ENCODE measurements at places on chromosomes 13 and 19.

GRCh38 chr19:47099576-47100050 is 14.0 kb downstream of the ZC3H4 start:
- DNase-seq = no peak

DNA sequence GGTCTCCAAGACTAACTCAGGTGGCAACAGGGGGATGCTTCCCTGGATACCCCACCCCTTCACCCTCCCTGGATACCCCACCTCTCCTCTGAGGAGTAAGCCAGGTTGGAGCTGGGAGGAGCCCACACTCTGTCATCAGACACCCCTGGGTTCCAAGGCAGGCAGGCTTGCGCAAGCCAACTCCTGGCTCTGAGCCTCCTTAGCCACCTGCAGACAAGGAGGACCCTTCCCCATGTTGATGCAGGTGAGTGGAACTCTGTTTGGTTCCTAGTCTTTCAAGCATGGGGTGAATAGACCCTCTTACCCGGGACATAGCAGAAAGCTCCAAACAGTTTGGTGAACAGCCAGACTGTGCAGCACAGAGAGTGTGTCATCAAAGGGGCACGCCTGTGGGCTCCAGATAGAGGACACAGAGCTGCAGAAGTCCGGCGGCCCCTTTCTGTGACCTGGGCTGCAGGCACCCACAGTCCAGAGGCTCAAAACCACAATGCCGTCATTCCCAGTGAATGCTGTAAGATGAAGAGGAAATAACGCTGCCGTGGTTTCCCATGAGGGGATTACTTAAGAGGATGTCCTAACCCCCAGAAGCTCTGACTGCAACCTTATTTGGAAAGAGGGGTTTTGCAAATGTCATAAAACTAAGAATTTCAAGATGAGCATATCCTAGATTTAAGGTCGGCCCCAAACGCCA is 12.1 kb upstream of the HAS1 start:
- DNase-seq = no peak

DNA sequence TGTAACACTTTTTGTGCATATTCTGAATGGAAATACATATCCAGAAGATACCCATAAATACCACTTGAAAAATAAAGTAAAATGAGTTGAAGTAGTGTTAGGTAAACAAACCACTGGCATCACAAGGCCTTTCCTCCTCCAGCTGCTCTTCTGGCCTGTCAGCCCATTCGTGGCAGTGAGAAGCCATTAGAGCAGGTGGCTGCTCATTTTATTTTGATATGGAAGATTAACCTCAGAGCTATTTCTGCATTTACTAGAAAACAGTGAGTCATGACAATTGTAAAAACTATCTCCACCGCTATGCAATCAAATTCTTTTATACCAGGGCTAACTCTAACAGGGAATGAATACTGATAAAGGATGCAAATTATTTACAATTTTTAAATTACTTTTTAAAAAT is 2898.1 kb downstream of the PCDH9 start:
- DNase-seq = no peak

- DNase-seq = no peak
Observed at GRCh38 chr13:74301258-74301935, 167.2 kb upstream of the KLF12 start.

DNA sequence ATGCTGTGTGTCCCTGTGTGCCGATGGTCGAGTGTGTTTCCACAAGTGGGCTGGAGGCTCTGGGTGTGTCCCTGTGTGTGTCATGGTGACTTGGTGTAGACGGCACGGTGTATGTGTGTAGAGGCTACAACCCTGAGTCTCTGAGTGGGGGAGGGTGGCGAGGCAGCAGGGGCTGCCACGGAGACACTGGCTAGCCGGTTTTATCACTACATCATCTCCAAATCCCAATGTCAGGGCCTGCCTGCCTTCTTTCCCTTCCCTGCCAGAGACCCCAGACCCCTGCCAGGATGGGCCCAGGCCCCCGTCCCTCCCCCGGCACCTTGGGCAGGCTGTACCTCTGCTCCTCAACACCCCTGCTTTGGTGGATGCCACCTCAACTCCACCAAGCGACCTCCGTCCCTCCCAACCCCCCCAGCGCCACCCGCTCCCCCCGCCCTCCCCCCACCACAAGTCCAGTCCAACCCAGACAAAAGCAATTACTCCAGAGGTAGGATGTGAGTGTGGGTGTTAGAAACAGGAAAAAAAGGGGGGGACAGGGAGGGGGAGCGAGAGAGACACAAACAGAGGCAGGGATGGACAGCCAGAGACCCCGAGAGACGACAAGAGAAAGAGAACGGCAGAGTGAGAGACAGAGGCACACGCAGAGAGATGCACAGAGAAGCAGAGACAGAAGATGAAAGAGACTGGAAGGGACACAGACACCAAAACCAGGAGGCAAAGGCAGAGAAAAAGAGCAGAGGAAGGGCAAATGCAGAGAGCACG is 21.6 kb upstream of the POU2F2 start:
- DNase-seq = no peak

DNA sequence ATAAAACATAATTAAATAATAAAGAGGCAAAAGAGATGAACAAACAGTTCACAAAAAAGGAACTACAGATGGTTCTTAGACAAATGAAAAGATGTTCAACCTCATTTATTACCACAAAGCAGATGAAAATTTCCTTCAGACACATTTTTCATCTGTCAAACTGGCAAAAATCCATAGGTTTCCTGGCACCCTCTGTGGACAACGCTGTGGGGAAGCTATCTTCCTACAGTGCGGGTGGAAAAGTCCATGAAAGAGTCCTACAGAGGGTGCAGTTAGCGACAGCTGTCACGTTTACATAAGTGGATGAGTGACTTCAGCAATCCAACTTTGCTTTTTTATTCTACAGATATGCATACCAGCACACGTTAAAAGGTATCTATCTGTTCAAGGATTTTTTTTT is 30.3 kb upstream of the PDCD5 start:
- no peak for DNase-seq

DNA sequence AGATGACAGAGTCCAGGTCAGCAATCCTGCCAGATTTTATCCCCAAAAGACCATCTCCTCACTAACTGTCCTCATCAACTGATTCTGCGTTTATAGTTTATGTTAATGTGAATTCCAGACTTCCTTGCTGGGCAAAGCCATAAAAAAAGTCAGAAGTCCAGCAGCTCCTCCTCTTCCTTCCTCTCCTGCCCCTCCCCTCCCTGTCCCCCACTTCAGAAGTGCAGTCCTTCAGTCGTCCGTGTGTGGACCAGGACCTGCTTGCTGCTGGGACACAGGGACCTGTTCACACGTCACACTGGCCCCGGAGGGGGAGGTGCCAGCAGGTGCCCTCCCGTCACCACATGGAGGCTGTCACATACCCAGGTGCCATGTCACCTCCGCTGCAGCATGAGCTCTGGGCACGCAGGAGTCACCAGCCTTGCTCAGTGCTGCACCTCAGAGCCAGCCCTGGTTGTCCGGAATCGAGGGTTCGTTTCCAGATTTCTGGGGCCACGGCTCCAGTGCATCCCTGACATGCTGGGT is 4.0 kb upstream of the MCF2L start:
- DNase-seq = no peak

GRCh38 chr19:35397064-35397463 is 26.2 kb downstream of the GPR42 start:
- no peak for DNase-seq

DNA sequence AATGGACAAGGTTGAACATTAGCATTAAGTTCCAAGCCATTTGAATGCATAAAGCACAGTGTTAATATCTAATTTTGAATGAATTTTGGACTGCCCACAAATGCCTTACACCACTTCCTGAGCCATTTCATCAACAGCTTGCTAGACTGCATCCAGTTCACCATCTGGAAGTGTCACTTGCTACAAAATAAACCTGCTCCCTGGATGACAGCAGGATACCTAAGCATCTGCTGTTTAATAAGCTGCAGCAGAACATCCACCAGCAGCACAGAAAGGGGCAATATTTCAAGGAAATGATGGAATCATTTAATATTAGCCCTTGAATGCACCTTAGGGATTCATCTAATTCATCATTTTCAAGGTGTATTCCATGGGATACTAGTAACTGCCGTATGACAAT is 76.6 kb upstream of the PCDH9 start:
- no peak for DNase-seq

DNA sequence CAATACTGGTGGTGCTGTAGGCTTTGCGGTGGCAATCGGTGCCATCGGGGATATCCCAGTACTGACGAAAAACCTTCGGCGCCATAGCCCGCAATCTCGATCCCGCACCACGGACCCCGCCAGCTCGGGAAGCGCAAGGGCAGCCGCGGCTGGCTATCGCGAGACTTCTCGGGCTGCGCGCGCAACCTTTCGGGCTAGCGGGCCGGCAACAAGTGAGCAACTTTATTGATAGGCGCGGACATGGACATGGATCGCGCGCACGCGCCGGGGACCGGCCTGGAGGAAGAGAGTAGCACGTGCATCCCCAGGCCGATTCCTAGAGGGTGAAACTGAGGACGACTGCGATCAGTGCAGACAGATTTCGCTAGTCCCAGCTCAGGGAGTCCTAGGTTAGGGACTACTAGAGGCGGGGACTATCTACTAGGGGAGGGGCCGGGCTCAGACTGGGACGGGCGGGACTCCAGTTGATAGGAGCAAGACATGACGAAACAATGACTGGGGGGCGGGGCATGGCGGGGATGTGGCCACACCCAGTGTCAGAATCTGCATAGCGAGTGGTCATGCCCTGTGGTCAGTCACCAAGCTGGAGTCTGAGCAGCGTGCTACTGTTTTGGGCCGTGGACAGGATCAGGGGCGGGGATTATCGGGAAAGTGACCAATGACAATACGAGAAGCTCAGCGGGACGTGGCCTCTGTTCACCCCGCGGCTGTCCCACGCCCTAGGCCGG is at the start of gene NDUFA11:
Gene NDUFA11 (minus strand): TSS at position 167 of the 728 bp plus-strand sequence. CDS start 82 bp downstream, at position 85.
- peak; percentile 95 for DNase-seq

DNA sequence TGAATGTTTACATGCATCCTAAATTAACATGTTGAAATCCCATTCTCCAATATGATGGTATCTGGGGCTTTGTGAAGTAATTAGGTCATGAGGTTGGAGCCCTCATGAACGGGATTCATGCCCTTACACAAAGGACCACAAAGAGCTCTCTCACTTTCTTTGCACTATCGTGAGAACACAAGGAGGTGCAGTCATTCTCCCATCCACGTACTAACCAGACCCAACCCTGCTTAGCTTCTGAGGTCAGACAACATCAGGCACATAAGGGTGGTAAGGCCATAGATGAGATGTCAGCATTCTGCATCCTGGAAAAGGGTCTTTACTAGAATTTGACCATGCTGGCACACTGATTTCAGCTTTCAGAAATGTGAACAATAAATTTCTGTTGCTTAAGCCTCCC is 1211.9 kb upstream of the MIR17HG start:
- DNase-seq = no peak

DNA sequence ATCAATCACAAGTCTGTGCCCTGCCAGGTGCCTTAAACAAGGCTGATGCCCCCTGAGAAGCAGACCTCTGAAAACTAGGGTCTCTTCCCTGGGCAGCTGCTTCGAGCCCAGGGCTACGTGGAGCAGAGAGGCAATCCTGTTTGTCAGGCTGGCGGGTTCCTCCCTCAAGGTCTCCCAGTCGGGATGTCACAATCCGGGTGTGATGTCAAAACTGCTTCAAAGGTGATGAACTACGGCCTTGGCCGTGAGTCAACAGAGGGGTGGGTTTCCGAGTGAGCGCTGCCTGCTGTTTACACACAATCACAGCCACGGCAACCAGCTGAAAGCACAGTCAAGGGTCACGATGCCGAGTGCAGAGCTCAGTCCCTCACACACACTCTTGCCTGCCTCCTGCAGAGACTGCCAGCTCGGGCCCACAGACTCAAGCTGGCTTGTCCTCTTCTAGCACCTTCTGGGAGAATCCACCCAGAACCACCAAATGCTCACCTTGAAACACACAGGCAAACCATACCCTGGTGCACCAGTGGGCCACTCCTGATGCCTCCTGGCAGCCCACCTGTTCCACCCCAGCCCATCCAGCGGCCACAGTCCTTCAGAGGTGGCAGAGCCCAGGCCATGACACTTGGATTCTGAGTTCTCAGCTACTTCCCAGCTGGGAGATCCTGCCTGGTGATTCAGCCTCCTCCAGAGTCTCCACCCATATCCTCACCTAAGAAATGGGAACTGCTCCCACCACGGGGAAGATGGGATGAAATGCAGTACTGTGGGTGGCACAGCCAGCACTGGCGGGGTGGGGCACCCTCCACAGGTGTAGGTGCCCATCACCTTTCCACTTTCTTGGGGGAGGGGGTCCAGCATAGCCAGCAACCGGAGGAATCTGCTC is 6.8 kb downstream of the ELL start:
- DNase-seq = no peak

DNA sequence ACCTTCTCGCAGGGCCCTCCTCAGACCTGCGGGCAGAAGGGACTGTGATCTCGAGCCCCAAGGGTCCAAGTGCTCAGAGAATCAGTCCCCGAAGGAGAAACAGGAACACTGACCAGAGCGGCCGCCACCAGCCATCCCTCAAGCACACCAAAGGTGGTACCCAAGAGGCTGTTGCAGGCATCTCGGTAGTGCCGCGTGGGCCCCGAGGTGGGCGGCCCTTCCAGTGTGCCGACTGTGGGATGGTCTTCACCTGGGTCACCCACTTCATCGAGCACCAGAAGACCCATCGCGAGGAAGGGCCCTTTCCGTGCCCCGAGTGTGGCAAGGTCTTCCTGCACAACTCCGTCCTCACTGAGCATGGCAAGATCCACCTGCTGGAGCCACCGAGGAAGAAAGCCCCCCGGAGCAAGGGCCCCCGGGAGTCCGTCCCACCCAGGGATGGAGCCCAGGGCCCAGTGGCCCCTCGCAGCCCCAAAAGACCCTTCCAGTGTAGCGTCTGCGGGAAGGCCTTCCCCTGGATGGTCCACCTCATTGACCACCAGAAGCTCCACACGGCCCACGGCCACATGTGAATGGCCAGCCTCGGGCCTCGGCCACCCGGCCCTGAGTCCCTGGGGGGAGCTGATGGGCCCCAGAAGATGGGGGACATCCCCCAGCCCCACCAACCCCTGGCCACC is 5.5 kb upstream of the ZNF135 start:
- no peak for DNase-seq

DNA sequence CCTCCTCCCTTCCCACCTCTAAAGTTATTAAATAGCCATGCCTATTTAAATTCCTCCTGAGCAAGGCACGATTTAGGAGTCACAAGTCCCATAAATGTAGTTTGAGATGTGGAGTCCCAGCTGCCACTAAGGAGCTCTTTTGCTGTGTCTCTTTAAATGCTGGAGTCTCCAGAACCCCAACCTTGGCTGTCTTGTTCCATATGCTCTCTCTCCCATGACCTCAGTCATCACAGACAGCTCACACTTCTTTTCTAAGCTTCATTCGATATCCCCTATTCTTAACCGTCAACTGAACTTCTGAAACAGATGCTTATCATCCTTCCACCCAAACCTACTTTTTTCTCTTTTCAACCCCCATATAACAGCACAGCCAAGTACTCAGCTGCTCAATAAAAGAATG is 197.1 kb downstream of the VWA8 start:
- no peak for DNase-seq

GRCh38 chr13:105915146-105915850 is 620.2 kb downstream of the EFNB2 start:
- DNase-seq = no peak

DNA sequence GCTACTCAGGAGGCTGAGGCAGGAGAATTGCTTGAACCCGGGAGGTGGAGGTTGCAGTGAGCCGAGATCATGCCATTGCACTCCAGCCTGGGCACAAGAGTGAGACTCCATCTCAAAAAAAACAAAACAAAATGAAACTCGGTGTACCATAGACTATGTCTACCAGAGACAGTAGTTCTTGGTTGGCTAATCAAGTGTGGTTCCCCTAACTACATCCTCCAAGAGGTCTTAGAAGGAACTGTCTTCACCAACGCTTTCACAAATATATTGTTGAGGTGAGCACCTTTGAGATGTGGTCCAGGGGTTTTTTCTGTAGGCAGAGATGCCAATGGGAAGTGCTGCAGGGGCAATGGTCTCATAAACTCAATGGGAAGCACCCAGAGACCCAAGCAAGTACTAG is 48.0 kb downstream of the RFC3 start:
- DNase-seq = no peak

All from GM03348 (cell line).